ENCODE measurements at places on chromosomes 3 and 15.
A peak's percentile ranks its signal among the peaks of the same experiment; 100 is the strongest.

GRCh38 chr3:109035082-109035481, 81.4 kb upstream of the GUCA1C start:
- no peak for DNase-seq

DNA sequence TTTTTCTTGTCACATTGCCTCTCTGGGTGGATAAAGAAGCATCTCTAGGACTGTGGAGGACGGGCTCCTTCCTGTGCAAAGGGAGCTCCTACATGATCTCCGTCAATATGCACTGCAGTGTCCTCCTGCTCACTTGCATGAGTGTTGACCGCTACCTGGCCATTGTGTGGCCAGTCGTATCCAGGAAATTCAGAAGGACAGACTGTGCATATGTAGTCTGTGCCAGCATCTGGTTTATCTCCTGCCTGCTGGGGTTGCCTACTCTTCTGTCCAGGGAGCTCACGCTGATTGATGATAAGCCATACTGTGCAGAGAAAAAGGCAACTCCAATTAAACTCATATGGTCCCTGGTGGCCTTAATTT, 478 bp downstream of the GPR15 start:
- DNase-seq, result no peak

GRCh38 chr15:64568765-64569164, 108.4 kb downstream of the ZNF609 start:
- DNase-seq, result no peak

- DNase-seq, result no peak
Measured at GRCh38 chr3:132679911-132680310, 19.8 kb downstream of the UBA5 start.

- DNase-seq, result no peak
Measured at GRCh38 chr15:99435877-99436541, 129.8 kb upstream of the MEF2A start.

GRCh38 chr3:196143708-196144382, 62.0 kb upstream of the TFRC start:
- DNase-seq, result no peak

GRCh38 chr15:68548364-68548763, 30.4 kb upstream of the CORO2B start:
- DNase-seq, result no peak

DNA sequence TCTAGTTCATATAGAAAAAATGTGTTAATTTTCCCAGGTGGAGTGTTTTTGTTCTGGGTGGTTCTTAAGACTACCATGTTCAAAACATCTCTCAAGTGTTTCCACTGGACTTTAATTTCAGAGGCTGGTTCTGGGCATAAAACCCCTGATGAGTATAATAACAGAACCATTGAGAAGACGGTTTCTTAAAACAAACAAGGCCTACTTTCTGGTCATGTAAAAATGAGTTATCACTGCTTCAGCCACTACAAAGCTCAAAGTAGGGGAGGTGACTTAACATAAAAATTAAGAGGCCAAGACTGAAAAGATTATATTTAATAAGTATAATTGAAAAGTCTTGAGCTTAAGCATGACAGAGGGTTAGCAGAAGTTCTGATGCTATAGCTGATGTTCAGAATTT, 33.8 kb downstream of the RYR3 start:
- no peak for DNase-seq

GRCh38 chr3:148329481-148330235, 368.0 kb upstream of the AGTR1 start:
- no peak for DNase-seq

GRCh38 chr15:51260202-51260601, 78.2 kb downstream of the CYP19A1 start:
- DNase-seq, result no peak

DNA sequence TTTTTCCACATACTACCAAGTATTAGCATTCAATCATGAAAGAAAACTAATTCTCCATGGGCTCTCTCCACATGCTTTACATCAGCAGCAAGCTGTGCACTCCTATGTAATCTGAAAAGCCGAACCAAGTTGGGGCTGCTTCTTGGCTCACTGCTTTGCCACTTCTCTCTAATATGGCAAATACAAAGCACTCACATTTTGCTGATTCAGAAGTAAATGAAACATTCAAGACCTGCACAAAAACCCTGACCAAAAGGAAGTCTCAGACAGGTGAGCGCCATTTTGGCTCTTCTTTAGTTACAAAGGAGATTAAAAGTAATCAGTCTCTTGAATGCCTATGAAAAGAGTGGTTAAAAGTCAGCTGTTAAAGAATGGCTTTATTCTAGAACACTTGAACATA, 915.2 kb downstream of the FHIT start:
- no peak for DNase-seq

DNA sequence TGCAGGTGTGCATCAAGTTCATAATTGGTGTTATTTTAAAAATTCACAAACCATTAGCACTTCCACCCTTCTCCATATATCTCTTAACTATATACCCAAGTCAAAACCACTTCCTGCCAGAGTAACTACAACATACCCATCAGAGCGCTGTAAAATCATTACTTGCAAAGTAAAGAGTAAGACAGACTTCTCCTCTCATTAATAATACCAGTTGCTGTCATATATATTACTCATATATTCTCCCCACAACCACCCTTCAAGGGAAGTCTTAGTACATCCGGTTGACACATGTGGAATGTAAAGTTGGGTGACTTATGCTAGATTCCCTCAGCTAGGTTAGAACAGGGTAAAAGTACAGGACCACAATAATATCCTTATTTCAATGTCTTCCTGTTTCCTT, 5.6 kb downstream of the TERC start:
- DNase-seq, result no peak

GRCh38 chr15:63968700-63969099, 77.6 kb downstream of the DAPK2 start:
- DNase-seq, result no peak

- DNase-seq, result no peak
Measured at GRCh38 chr3:135807879-135808278, 157.6 kb upstream of the PPP2R3A start.

DNA sequence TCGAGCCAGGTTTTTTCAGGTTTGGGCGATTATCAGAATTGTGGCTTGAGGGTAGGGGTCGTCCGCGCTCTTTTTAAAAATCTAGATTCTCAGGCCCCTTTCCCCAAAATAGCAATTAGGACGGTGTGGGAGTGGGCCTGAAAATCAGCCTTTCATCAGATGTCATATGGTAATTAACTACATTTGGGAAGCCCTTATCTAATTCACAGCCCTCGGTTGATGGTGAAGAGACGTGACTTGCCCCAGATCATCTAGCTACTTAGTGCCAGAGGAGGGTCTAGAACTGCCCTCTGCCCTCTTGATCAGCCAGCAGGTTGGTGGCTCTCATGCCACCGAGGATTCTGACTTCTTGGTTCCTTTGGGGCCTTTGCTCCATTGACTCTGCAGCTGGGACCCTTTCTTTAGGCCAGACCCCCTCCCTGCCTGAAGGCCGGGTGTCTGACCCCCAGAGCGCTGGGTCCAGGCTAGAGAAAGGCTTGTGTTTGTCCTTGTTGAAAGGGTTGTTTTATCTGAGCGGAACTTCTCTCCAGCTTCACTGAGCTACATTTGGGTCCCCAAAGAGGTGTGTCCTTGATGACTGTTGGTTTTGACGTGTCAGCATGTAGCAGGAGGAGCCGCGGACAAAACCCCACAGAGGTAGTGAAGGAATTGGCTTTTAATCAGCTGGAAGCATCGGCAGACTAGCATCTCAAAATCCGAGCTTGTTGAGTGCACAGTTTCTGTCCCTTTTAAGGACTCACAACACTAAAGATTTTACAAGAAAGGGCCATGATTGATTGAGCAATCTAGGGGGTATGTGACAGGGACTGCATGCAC, 857 bp downstream of the AEN start:
- peak; percentile 49 for DNase-seq

DNA sequence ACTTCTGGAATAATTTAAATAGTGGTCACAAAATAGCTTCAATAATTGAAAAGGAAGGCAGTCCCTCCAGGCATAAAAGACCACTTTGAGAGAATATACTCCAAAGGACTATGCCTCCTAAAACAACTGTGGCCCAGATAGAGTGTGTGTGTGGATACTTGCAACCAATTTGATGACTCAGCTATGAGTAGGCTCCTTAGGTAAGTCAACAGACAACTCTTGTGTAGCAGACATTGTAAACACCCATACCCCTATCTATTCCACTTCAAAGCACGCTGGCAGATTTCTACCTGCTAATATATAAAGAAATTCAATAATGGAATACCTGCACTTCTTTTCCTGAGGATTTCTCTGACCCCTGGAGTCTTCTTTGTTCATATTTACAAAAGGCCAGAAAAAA, 254.5 kb downstream of the NEK10 start:
- no peak for DNase-seq

GRCh38 chr3:108428586-108428985, 81.8 kb downstream of the MYH15 start:
- DNase-seq, result no peak

DNA sequence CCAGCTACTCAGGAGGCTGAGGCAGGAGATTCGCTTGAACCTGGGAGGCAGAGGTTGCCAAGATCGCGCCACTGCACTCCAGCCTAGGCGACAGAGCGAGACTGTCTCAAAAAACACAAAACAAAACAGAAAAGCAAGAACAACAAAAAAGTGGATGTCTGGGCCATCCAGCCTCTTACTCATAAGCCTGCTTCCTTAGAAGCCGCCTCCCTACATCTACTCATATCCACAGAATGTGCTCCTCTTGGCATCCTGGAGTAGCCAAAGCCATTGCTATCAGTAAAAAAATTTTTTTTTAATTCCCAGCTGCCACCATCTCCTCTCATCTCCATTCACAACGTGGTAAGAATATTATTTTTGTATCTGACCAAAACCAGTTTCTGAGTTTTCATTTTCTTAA, 10.8 kb downstream of the ZSCAN2 start:
- DNase-seq, result no peak

DNA sequence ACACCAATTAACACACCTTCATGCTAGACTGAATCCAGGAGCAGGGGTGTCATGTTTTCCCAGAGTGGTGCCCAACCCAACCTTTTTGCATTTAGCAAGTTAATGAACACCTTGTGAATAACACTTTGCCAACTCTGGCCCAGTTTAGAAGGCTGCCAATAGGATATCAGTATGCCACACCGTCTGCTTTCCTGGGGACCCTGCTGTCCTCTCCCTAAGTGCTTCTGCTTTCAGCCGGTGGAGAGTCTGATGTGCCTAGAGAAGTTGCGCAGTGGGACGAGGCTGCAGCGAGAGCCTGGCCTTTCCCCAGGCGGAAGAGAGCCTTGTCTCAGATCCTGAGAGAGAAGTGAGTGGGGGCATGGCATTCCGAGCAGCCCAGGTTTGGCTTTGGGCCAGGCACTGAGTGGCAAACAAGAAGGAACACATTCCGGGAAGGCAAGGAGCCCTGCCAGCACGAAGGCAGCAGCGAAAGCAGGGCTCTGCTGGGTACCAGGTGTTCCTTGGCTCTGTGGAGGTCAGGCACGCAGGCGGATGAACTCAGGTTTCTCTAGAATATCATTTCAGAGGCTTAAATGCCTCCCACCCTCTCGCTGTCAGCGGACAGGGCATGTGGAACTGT, 36.9 kb downstream of the SENP8 start:
- DNase-seq, result no peak

GRCh38 chr3:139227165-139227564, 116.7 kb upstream of the MRPS22 start:
- no peak for DNase-seq

Data from activated naive CD4-positive, alpha-beta T cell treated with Interleukin-2 at 50 U/mL for 16 hours (primary cell).